ENCODE measurements at places on chromosomes 16 and 17. TPM values are rescaled to one million over a fixed set of nuclear protein-coding genes. Genes with fewer than 3 reads are reported as not detected.

The C16orf92 gene
- not detected for total RNA-seq

The LDHD gene
- 0.64 TPM for total RNA-seq

The NLGN2 gene
- 30.3 TPM for total RNA-seq

The ADAP2 gene
- 2.3 TPM for total RNA-seq

The GCGR gene
- total RNA-seq: 2.2 TPM

The ABCC6 gene
- total RNA-seq: 9.8 TPM

The EVI2B gene
- total RNA-seq: not detected

The NOXO1 gene
- total RNA-seq: 1.5 TPM

The KRTAP1-3 gene
- total RNA-seq: not detected

The SUPT4H1 gene
- total RNA-seq: 95.7 TPM

The PRSS33 gene
- total RNA-seq: 0.27 TPM

The MARVELD3 gene
- total RNA-seq: 33.7 TPM

The HBQ1 gene
- total RNA-seq: 0.84 TPM

The UNKL gene
- total RNA-seq: 33.1 TPM

The MYL4 gene
- 1.1 TPM for total RNA-seq

The SNAI3 gene
- total RNA-seq: 1.2 TPM

The SMIM36 gene
- not detected for total RNA-seq

The PYDC1 gene
- not detected for total RNA-seq

The HOXB7 gene
- total RNA-seq: 0.55 TPM

The PIMREG gene
- total RNA-seq: 15.4 TPM

The SGF29 gene
- total RNA-seq: 34.7 TPM

The P2RX1 gene
- 0.60 TPM for total RNA-seq

The MYADML2 gene
- total RNA-seq: not detected

The GRAP gene
- total RNA-seq: not detected

The PLCG2 gene
- 10.3 TPM for total RNA-seq

The USP31 gene
- total RNA-seq: 10.5 TPM

The CANT1 gene
- total RNA-seq: 59.0 TPM

The TBC1D3 gene
- not detected for total RNA-seq

The GLP2R gene
- total RNA-seq: not detected

The CDH5 gene
- total RNA-seq: not detected

Data from progenitor cell of endocrine pancreas (in vitro differentiated cells).